ENCODE measurements at places on chromosomes 5 and 9.

GRCh38 chr9:110208031-110208430 is at the start of gene C9orf152:
Gene C9orf152 (minus strand): TSS chr9:110208159. CDS start chr9:110207579, 580 bp downstream.
- no peak for DNase-seq

DNA sequence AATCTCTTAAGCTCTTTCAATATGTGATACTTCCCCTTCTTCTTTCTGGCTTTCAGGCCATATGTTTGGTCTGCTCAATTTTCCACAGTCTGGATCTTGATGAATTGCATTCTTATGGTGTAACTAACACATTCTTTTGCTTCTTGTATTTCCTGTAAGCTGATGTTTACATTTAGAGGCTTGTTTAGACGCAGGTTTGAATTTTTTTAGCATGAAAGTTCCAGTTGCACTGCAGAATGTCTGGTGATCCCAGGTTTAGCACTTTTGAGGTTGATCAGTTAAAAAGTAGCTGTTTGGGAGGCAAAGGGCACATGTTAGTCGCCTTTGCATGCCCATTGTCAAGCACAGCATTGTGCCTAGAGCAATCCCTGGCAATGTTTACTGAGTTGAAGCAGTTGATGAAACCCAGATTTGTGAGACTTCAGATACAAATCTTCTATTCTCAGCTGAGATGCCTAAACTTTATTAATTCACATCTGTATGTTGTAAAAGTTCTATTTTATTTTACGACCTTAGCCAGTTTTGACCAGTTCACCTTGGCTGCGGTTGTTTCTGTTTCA is 59.6 kb upstream of the SPATA31C2 start:
- peak; percentile 45 for DNase-seq

DNA sequence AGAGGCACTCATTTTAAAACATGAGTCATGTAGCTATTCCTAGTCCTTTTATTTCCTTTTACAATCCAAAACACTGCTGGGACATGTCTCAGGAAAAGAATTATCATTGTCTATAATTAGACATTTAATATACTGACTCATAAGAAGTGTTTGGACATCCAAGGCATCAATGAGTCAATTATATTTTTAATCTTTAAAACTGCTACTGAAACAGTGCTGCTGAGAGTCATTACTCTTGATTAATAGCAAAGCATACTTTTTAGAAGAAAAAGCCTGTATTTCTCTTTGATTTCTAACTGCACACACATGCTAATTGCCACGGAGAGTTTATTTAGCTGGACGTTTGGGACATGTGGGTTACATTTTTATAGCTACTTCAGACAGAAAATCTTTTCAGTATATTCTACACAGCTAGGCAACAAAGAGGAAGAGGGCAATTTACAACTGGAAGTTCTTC is 1249.0 kb upstream of the CDH18 start:
- DNase-seq: no peak

GRCh38 chr5:157184117-157184670 is 3.6 kb downstream of the ITK start:
- no peak for DNase-seq

- peak; percentile 83 for DNase-seq
Observed at GRCh38 chr5:157948738-157949410, 89.9 kb upstream of the CLINT1 start.

DNA sequence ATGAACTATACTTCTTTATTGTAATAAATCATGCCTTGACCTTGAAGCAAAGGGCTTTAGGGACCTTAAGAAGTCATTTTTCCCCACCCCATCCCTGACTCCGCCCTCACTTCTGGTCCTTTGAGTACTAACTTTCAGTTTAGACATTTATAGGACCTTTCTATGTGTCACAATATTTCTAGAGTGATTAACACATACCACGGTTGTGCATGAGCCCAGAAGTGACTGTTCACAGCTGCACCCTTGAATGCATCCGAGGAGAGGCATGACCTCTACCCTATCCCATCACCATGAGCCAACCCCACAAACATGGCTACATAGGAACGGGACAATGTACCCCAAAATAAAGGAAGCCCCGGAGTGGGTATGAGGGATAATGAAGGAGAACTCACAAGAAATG is 160.3 kb downstream of the HSD17B3 start:
- DNase-seq: no peak

GRCh38 chr9:76438841-76439588 is 20.0 kb upstream of the GCNT1 start:
- no peak for DNase-seq

GRCh38 chr5:19534751-19535150 is 453.2 kb downstream of the CDH18 start:
- DNase-seq: no peak

DNA sequence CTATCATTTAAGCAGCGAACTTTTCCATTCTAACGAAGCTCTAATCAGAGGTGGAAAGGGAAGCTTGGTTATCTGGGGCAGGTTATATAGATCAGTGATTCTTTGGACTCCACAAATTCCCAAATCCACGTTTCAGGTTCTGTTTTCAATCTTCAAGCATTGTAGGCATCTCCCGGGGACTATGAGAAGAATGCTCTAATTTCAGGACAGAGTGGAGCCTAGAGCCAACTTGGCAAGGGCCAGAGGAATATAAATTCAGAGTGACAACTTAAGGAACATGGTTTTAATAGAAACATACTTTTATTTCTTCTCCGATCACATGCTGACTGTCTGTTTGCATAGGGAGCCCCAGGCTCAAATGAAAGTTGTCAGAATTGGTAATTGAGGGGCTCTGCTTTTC is 514.0 kb upstream of the KLF4 start:
- DNase-seq: no peak

- no peak for DNase-seq
Observed at GRCh38 chr5:87127956-87128687, 139.6 kb upstream of the RASA1 start.

DNA sequence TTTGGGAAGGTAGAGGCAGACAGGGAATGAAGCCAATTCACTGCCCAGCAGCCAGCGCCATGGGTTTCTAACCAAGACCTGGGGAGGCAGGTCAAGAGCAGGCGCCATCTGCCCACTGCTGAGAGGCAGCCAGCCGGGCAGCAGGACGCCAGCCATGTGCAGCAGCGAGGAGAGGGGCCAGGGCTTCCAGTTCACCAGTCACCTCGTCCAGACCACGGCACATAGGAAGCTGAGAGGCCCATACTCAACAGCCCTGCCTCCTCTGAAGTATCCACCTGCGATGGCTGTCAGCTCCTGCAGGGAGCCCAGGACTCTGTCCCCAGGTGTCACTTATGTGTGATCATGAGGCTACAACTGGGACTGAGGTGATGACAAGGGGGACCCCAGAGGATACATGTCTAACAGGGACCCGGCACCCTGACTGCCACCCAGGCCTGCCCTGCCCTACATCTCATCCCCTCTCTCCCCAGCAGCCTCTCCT is 30.1 kb downstream of the IPPK start:
- DNase-seq: no peak

GRCh38 chr9:3865141-3865772 is 339.5 kb upstream of the RFX3 start:
- no peak for DNase-seq

GRCh38 chr5:114360357-114360756 is 1.5 kb upstream of the KCNN2 start:
- DNase-seq: no peak

DNA sequence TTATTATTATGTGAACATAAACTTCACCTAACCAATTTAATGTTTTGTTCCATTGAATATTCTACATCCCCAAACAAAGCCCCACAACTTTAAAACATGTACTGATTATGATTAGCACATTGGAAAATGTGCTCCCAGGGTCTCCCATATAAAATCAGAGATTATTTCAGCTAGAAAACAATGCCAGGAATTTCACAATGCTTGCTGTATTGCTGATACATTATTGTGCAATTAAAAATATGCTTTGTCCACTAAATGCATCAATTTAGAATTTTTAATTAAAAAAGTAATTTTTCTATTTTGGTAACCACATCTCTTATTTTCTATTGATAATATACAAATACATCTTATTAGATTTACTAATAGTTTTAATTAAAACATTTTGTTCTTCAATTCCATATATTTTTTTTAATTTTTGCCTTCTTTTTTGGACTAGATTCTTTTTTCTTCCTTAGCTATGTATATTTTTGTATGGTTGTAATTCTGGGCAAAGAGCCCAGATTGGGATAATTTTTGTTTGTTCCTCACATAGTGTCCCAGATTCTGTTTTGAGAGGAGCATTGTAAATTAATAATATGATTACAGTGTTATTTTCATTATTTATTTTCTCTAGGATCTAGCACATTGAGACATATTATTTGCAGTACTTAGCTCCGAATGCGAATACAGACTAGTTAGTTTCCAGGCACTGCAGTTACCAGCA is 241.5 kb upstream of the CDH18 start:
- DNase-seq: no peak

DNA sequence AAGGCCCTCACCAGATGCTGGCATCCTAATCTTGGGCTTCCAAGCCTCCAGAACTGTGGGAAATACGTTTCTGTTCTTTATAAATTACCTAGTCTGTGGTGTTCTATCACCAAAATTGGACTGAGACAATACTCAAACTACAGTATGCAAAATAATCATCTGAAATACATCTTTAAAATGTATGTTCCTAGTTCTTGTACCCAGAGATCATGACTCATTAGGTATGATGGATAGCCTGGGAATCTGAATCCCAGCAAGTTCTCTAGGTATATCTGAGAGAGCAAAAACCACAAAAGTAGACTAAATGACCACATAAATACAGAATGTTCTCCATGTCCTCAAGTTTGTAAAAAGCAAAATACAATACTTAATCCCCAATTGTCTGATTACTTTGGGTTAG is 166.3 kb downstream of the YIPF5 start:
- no peak for DNase-seq

- DNase-seq: no peak
Observed at GRCh38 chr5:42870882-42871418, 59.3 kb upstream of the SELENOP start.

GRCh38 chr5:143554187-143554717 is 150.8 kb upstream of the NR3C1 start:
- DNase-seq: no peak

GRCh38 chr9:14323083-14323971 is 9.4 kb upstream of the NFIB start:
- DNase-seq: no peak

DNA sequence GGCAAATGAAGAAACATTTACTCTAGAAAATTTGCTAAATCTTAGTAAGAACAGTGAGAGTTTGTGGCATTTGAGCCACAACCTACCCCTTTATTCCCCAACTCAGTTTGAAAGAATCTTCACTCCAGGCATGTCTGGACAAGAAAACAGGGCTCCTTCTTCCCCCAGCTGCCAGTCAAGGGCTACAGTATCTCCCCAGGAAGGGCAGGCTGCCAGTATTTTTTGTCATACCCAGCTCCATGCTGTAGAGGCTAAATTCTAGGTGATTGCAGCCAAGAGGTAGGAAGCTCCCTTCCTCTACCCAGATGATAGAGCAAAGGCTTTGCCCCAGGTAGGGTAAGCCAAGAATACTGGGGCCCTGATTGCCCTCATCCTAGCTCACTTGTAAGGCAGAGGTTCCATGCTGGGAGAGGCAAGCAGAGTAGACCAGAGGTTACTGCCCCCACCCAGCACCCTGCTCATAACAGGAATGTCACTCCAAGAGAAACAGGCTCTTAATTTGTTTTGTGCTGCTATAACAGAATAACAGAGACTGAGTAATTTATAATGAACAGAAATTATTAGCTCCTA is 20.0 kb upstream of the GRPEL2 start:
- no peak for DNase-seq

- no peak for DNase-seq
Observed at GRCh38 chr9:107068581-107068980, 205.6 kb downstream of the ZNF462 start.

DNA sequence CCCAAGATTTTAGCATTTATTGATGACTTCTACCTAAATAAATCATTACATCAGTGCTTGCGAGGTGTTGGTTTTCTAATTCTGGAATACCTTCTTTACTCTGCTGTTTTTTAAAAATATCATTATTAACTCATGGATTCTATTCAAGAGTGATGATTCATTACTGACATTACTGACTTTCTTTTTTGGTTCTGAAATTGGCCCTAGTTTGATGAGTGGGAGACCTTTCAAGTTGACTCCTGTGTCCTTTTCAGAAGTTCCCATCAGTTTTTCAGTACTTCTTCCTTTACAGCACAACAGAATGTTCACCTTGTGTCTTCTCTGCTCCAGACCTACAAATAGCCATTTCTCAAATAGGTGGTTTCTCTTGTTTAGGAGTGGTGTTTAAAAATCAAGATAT is 114.1 kb downstream of the PCSK5 start:
- DNase-seq: no peak

DNA sequence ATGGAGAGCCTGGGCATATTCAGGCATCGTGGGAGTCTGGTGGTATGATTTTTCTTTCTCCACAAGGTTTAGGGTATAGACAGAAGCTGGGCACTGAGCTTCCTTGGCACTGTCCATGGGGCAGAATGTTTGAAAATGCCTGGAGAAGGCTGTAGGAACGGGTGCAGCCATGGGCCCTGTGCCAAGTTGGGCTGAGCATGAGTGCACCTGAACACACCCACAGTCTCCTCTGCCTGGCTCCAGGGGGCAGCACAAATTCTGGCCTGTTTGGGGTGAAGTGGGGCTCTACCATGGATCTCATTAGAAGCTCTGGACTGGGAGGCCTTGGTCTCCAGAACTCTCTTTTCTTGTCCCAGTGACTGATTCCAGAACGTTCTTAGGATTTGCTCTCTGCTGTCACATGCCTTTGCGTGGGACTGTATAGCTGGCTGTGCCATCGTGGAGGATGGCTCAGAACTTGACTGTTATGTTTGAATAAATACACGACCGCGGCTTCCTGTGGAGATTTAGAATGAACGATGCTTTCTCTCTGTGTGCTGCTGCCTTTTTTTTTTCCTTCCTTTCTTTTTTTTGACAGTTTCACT is 229.8 kb downstream of the FANCC start:
- no peak for DNase-seq

DNA sequence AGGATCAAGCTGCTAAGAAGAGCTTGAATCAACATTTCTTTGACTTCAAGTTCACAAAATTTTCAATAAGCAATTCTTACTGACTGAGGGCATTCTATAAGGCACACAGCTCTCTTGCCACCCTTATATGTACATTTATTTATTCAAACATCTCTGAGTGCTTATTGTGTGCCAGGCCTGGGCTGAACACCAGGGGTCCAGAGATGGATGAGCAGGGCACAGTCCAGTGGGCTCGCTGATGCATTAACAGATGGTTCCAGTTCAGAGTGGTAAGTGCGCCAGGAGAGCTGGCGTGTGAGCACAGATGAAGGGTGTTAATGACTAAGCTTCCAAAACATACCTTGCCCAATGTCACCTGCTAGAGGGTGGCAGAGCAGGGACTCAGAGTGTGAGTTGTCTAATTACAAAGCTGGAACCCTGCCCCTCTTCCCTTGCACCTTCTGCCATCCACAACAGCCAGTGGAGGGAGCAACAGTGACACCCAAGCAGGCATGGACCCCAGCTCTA is 24.6 kb downstream of the ALG2 start:
- DNase-seq: no peak

DNA sequence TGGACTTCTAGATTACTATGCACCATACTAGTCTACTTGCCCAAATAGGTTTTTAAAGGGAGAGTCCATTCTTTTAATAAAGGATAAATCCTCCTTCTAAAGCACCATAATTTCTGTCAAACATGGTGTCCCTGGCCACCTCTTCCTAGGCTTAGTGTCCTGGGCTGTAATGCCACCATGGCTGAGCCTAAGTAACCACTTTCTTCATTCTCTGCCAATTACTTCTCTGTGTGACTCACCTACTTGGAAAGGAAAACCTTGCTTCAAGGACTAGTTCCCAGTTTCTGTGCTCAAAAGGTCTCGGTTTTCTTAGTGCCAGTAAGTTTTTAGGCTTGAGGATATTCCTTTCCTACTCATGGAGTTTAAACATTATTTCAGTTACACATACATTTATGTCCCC is 273.4 kb downstream of the DENND1A start:
- DNase-seq: no peak

Measured in right kidney (tissue), 9 donors.